Activated naive CD4-positive, alpha-beta T cell treated with anti-CD3 and anti-CD28 coated beads for 36 hours (primary cell): ENCODE measurements at places on chromosomes 2 and 18. TPM values are rescaled to one million over a fixed set of nuclear protein-coding genes. Genes with fewer than 3 reads are reported as not detected.

DNA sequence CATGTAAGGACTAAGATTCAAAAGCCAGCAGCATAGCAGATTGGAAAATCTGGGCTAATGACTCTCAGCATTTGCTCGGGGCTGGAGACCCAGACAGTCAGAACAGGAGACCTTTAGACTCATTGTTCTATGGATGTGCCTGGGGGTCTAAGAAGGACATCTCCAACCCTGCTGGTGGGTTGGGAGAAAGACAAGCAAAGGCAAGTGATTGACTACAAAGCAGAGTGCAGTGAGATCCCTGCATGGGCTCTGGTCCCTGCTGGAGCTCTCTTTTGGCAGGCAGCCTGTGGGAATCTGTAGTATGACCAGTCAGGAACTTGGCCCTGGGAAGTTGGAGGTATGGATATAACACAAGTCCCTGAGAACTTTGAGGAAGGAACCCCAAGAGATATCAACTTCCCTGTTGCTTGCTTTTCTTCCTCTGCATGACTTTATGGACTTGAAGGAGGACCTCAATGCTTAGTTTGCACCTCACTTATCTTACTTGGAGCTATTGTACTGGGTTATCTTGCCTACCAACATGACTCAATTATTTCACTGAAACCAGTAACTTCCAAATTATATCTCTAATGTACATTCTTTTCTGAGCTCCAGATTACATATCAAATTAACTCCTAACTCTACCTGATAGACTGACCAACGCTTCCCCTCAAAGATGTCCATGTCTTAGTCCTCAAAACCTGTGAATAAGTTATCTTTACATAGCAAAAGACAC is 236.0 kb downstream of the CYRIA start:
- H3K27ac ChIP-seq, result no peak overlapping the region
- DNase-seq, result no peak
- H3K27me3 ChIP-seq, result peaks cover 13% of the 10 kb centered on the region
- no peaks in the 10 kb centered on the region for H3K4me1 ChIP-seq
- H3K36me3 ChIP-seq, result no peaks in the 10 kb centered on the region
- H3K4me3 ChIP-seq, result no peak overlapping the region

- no peak for DNase-seq
- no peaks in the 10 kb centered on the region for H3K36me3 ChIP-seq
- no peaks in the 10 kb centered on the region for H3K4me1 ChIP-seq
- H3K27me3 ChIP-seq, result peaks cover 3% of the 10 kb centered on the region
- H3K27ac ChIP-seq, result no peak overlapping the region
Measured at GRCh38 chr2:239827523-239827890, 197.6 kb downstream of the NDUFA10 start.

GRCh38 chr2:211631503-211631902 is 907.1 kb downstream of the ERBB4 start:
- DNase-seq, result no peak
- H3K27me3 ChIP-seq, result no peaks in the 10 kb centered on the region
- no peaks in the 10 kb centered on the region for H3K36me3 ChIP-seq
- no peak overlapping the region for H3K4me3 ChIP-seq

- DNase-seq, result peak; percentile 81
- no peaks in the 10 kb centered on the region for H3K36me3 ChIP-seq
- peaks cover 60% of the 10 kb centered on the region for H3K4me1 ChIP-seq
- H3K4me3 ChIP-seq, result peak overlapping the region; percentile 77
- H3K27ac ChIP-seq, result peak overlapping the region; percentile 99
Measured at GRCh38 chr18:3060667-3061580, 48.0 kb upstream of the LPIN2 start.

DNA sequence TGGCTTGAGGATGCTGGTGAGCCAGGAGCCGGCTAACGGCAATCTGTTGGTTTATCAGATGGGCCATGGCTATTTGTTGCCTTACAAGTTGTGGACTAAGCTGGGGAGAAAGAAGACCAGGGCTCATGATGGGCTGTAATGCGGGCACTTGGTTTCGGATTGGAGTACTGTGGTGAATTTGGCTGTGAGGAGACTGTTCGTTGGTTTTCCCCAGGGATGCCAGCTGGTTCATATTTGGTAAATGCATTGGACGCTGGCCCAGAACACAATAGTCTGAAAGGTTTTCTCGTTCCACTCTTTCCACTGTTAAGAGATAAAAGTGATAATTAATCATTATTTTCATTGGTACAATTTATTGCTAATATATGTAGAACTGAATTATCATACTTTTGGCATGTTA is 108.9 kb downstream of the SATB2 start:
- H3K4me1 ChIP-seq, result no peaks in the 10 kb centered on the region
- no peak overlapping the region for H3K4me3 ChIP-seq
- H3K27me3 ChIP-seq, result peaks cover 2% of the 10 kb centered on the region
- no peak for DNase-seq

DNA sequence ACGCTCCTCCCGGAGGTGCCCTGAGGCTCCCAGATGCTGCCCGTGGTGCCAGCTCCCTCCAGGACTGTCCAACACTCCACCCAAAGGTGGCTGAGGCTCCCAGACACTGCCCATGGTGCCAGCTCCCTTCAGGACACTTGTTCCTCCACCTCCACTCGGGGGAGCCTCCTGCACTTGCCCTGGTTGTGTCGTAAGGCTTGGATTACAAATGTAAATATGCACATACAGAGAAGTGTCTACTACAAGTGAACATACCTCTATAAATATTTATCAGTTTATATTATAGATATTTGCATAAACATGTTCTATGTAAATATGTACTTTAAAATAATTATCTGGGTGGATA is 143.3 kb downstream of the PXDN start:
- no peak overlapping the region for H3K4me3 ChIP-seq
- no peaks in the 10 kb centered on the region for H3K4me1 ChIP-seq
- no peak overlapping the region for H3K27ac ChIP-seq

DNA sequence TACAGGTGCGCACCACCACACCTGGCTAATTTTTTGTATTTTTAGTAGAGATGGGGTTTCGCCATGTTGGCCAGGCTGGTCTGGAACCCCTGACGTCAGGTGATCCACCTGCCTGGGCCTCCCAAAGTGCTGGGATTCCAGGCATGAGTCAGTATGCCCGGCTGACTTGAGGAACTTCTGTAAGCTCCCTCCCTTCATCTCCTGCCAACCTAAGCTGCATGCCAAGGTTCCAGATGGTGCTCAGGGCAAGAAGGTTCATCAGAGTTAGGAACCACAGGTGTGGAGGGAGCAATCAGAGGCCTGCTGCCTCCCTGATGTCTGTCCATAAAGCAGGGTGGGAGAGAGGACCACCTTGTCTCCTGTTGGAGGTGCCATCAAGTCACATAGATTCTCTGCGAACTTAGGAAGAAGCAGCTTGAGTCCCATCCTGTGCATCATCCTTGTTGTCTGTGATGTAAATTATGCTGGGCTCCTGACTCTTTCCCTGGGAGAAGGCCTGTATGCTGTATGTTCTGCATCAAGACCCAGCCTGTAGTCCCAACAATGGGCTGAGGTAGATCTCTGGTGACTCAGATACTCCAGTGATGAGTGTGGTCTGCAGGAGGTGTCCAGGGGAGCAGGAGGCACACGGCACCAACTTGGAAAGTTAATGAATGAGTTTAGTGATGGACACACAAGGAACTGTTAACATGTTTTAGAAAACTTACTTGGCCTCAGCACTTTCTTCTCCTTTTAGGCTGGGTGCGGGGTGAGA is 53.1 kb downstream of the TMEM17 start:
- no peak overlapping the region for H3K4me3 ChIP-seq
- no peak for DNase-seq
- H3K27ac ChIP-seq, result no peak overlapping the region
- no peaks in the 10 kb centered on the region for H3K4me1 ChIP-seq
- H3K36me3 ChIP-seq, result no peaks in the 10 kb centered on the region

DNA sequence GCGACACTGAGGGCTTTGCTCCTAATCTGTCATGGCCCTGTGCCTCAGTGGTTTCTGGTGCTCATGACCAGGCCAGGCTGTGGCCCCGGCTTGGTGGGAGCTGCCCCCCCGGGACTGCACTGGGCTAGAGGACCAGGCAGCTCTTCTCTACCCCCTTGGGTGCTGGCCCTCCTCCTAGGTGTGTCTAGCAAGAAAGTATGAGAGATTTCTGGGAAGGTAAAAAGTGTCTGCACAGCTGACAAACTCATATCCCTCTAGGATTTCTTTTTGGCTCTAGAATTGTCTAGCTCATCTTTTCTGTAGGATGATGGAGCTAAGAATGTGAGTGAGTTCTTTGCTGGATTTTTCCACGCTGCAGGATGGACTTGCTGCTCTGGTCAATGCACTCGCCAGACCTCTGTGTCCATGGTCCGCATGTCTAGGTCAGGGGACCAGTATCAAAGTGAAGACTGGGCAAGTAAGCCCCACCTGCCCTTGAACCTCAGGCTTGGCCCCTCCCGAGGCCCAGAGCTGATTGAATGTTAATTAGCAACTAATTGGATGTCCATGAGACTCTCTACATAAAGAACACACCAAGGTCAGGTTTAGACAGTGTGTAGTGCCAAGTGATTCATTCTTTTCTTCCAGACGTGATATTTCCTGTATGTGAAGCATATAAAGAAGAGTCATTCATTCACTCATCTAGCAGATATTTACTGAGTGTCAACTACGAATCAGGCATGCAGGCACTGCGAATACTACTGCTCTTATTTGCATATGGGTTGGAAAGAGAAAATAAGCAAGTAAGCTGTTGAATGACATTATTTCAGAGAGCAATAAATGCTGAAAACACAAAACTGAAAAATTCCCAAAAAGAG is 15.6 kb upstream of the PSD4 start:
- peak; percentile 66 for DNase-seq
- peak overlapping the region; percentile 86 for H3K27ac ChIP-seq
- H3K27me3 ChIP-seq, result no peaks in the 10 kb centered on the region
- H3K4me1 ChIP-seq, result peaks cover 30% of the 10 kb centered on the region
- peak overlapping the region; percentile 82 for H3K4me3 ChIP-seq
- no peaks in the 10 kb centered on the region for H3K36me3 ChIP-seq

- H3K4me3 ChIP-seq, result peak within 1 kb of the TSS; percentile 83
- no peaks in the 10 kb centered on the region for H3K36me3 ChIP-seq
- peak; percentile 76 for DNase-seq
- peaks cover 51% of the 10 kb centered on the region for H3K27me3 ChIP-seq
- peaks cover 25% of the 10 kb centered on the region for H3K4me1 ChIP-seq
Measured at GRCh38 chr2:221572219-221572820, at the start of gene EPHA4. Gene EPHA4 (minus strand): TSS chr2:221572304. CDS start chr2:221572248, 56 bp downstream.

DNA sequence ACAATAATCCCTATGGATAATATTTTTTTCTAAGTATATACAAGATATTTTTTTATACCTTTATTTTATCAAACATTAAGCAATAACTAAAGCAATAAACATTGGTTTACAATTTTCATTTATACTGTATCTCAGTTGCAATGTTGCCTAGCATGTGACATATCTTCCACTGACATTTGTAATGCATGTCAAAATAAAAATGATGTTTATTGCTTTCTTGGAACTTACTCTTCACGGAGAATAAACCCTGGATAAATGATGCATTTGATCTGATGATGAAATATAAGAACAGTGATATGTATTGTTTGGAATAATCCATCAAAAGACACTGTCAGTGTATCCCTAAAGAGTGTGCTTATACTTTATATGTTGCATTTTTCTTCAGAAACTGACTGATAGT is 135.7 kb downstream of the SPAG16 start:
- no peak for DNase-seq
- peaks cover 3% of the 10 kb centered on the region for H3K27me3 ChIP-seq
- H3K4me3 ChIP-seq, result no peak overlapping the region
- H3K36me3 ChIP-seq, result no peaks in the 10 kb centered on the region

DNA sequence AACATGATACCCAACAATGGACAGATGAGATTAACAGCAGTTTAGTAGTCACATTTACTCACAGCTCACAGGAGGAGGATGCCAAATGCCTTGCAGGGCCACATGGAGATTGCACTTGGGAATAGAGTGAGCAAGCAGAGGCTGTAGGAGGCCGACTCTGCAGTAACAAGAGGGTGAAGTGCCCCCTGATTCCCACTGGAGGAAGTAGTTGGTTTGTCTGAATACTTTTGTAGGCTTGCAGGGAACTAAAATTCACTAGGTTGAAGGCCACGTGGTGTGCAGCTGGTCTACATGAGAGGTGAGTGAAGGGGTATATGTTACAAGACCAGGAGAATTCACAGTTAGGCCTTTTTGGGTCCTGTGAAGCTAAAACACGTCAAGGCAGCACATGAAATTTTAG is 419.3 kb upstream of the TNP1 start:
- no peaks in the 10 kb centered on the region for H3K36me3 ChIP-seq
- H3K27me3 ChIP-seq, result peaks cover 2% of the 10 kb centered on the region
- no peak overlapping the region for H3K4me3 ChIP-seq
- H3K27ac ChIP-seq, result no peak overlapping the region
- no peaks in the 10 kb centered on the region for H3K4me1 ChIP-seq
- no peak for DNase-seq

DNA sequence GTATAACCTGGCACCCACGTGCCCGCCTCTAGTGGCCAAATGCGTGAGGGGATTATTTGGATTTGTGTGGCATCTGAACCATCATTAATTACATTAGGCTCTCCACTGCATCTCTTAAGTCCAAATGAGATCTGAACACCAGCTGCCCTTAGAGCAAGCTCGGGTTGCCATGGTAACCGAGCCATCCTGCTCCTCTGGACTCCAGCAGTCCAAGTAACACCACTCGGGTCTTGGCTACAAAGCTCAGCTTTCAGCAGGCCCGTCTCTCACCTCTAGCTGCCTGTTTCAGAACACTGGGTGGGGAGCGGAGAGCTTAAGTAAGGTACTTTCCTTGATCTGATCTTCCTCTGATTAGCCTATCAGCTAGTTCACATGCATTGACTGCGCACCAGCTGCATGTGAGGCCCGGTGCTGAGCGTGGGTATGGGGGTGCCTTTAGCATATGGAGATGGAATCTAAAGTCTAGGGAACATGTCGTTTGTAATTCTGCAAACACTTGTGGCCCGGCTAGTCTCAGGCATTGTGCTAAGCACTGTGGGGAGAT is 14.1 kb upstream of the CYS1 start:
- no peak overlapping the region for H3K4me3 ChIP-seq
- H3K4me1 ChIP-seq, result peaks cover 10% of the 10 kb centered on the region
- peaks cover 51% of the 10 kb centered on the region for H3K27me3 ChIP-seq
- no peak for DNase-seq

GRCh38 chr18:10266334-10266590 is 188.2 kb upstream of the APCDD1 start:
- H3K4me3 ChIP-seq, result no peak overlapping the region
- no peaks in the 10 kb centered on the region for H3K27me3 ChIP-seq
- H3K36me3 ChIP-seq, result no peaks in the 10 kb centered on the region
- no peaks in the 10 kb centered on the region for H3K4me1 ChIP-seq

Gene REG1B
- total RNA-seq, result not detected

Gene AMER3
- total RNA-seq, result not detected

Gene NEU2
- not detected for total RNA-seq

Gene KCNJ3
- not detected for total RNA-seq

Gene LYPD6
- not detected for total RNA-seq

Gene PXDN
- not detected for total RNA-seq

Gene ADAM17
- 11.0 TPM for total RNA-seq

Gene ALK
- total RNA-seq, result not detected

Gene OXER1
- not detected for total RNA-seq

Gene AP1S3
- 10.7 TPM for total RNA-seq
